ENCODE measurements at places on chromosomes 5 and 9.

DNA sequence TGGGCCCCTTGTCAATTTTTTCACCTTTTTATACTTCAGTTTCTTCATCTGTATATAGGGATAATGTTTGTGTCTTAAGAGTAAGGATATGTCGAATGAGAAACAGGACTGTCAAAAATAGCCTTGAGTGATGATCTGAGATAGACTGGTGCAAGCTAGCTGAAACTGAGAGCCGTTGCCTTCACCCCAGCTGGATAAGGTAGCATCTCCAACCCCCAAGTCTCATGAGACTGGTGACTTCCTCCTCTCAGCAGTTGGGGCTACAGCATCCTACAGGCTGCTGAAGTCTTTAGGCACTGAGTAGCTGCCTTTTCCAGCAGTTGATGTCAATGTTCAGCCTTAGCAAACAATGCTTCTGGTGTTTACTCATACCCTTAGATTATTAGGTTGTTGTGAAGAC lies 330.2 kb downstream of the OSTF1 start:
- DNase-seq: no peak

GRCh38 chr5:74938250-74938933 lies 72.2 kb upstream of the FAM169A start:
- DNase-seq: no peak

DNA sequence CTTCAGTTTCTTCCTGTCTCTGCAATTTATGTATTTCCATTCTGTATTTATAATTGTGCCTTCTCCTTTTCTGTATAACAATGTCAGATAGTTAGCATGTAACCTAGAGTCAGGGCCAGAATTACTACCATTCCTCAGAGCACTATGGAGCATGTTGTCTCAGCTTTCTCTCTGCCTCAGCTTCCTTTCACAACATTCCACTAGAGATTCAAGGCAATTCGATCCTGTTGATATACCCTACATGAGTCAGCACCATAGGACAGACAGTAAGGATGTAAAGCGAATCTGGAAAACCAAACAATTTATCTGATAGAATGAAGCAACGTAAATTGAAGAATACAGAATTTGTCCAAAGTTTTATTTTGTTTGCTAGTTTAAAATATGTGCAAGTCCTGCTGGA lies 728.3 kb upstream of the SEMA6A start:
- DNase-seq: no peak

GRCh38 chr9:76595645-76596044 lies 136.7 kb downstream of the GCNT1 start:
- no peak for DNase-seq

DNA sequence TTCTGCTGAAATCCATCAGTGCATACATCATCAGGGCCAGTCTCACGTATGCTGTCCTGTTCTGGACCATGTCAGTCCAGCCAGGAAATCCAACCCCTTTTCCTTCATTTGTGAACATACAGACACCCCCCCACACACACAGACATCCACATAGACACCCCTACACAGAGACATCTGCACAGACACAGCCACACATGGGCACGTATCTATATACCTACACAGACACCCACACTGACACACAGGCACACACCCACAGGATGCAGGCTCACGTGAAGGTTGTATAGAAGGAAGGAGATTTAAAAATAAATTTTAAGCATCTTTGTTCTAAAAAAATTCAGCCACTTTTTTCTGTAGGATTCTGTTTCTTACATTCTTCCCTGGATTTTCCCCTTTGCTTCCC lies 325.6 kb downstream of the SLIT3 start:
- no peak for DNase-seq

DNA sequence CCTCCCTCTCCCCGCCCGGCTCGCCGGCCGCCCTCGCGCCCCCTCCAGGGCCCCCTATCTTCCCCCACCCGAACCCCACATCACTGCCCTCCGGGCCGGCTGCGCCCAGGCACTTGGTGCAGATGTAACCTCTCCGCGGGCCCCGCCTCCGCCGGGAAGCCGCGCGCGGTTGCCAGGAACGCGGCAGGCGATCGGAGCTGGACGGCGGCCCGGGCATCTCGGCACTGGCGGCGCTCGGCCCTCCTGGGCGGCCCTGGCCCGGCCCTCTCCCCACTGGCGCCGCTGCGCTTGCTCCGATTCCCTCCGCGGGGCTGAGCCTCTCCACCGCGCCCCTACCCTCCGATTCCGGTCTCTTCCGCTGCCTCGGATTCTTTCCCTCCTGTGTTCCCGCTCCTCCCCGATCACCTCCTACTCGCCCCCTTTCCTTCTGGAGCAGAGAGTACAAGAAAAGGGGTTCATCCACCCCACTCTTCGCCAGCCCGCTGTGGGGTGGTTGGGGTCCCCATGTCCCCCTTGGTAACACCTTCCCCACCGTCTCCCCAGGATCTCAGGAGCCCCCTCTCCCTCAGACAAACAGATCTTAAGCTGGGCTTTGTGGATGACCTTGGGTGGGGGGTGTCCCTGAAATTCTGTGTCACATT lies 70.6 kb downstream of the C9orf50 start:
- DNase-seq: no peak

GRCh38 chr5:174736331-174736721 lies 11.9 kb downstream of the MSX2 start:
- no peak for DNase-seq

DNA sequence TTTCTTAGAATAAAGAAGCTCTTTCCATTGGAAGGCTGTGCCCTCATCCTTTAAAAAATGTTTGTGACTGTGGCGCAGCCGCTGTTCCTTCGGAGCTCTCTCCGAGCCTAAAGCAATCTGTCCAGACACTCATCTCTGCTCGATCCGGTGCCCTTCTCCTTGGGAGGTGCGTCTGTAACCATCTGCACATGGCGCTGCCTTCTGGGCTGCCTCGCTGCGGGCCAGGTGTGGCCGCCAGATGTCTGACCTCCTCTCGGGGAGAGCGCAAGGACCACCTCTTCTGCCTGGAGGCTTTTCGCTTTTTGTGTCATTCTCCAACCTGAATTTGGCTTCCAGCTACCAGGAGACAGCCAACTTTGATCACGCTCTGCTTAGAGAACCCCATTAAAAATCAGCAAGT lies 153.4 kb upstream of the PTCH1 start:
- no peak for DNase-seq

DNA sequence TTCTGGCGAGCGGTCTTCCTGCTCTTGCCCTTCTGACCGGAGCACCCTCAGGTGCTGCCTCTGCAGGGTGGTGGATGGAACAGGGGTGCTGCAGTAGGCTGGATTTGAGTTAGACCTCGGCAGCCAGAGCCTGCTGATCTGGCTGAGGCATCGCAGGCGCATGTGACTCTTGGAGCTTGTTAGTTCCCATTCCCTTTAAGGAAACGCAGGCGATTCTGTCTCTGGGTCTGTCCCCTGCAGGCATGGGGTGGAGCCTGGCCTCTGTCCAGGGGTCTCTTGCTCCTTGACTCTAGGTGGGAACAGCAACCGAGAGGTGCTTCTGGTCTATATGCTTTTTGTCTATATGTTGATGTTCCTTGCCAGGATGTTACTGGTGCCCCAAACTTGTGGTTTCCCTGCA lies 3.1 kb downstream of the WNK2 start:
- DNase-seq: no peak

DNA sequence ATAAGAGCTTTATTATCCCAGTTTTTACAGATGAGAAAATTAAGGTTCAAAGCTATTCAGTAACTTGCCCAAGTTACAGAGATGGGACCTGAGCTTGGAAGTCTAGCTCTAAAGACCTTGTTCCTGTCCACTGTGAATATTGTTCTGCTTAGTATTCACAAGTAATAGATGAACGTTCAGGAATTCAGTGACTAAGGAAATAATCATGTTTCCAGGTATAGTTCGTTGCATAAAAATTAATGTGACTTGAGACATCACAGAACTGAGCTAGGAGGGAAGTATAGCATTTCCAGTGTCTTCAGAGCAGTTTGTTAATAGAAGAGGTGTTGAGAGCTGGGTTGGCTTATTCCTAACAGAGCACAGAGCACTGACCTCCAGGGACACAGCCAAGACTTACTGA lies 136.1 kb downstream of the FGF1 start:
- DNase-seq: no peak

GRCh38 chr9:117123729-117124128 lies 291.1 kb downstream of the ASTN2 start:
- DNase-seq: no peak

GRCh38 chr5:43412644-43413043 lies 453 bp upstream of the CCL28 start:
- DNase-seq: no peak

GRCh38 chr9:121650217-121651007 lies 1.0 kb upstream of the DAB2IP start:
- DNase-seq: no peak

GRCh38 chr9:104900871-104901270 lies 27.1 kb downstream of the ABCA1 start:
- DNase-seq: no peak

All from glomerular endothelial cell (primary cell).